SJSA1 (cell line): ENCODE measurements at places on chromosomes 2 and 18. TPM values are rescaled to one million over a fixed set of nuclear protein-coding genes. Genes with fewer than 3 reads are reported as not detected.

The CCBE1 gene
- 5.1 and 6.6 TPM in 2 replicates for total RNA-seq

The ADD2 gene
- not detected in 2 replicates for total RNA-seq

The FBXO15 gene
- total RNA-seq: 0.63 TPM in 1 of 2 replicates, not detected in the other

The SP140 gene
- 0.44 and 2.2 TPM in 2 replicates for total RNA-seq

The CYP27A1 gene
- total RNA-seq: 4.1 and 5.5 TPM in 2 replicates

The DCDC2C gene
- total RNA-seq: not detected in 2 replicates

DNA sequence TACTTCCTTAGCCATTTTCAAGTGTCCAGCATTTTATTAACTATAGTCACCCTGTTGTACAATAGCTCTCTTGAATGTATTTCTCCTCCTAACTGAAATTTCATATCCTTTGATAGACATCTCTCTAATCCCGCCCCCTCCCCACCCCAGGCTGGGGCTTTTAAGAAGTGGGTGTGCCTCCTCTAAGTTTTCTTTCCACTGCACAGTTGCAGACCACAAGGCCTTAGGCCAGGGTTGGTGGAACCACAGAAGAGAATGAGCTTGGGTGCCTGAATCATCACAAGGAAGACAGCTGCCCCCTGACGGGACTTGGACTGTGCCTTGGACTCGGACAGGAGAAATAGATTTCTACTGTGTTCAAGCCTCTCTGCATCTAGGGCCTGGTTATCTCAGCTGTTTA, 193.4 kb downstream of the HAUS1 start:
- H3K4me3 ChIP-seq: no peak overlapping the region
- no peaks in the 10 kb centered on the region for H3K27me3 ChIP-seq
- no peaks in the 10 kb centered on the region for H3K36me3 ChIP-seq
- H3K4me1 ChIP-seq: peaks cover 2% of the 10 kb centered on the region; the same call in 1 of the 2 replicates
- no peak for DNase-seq

DNA sequence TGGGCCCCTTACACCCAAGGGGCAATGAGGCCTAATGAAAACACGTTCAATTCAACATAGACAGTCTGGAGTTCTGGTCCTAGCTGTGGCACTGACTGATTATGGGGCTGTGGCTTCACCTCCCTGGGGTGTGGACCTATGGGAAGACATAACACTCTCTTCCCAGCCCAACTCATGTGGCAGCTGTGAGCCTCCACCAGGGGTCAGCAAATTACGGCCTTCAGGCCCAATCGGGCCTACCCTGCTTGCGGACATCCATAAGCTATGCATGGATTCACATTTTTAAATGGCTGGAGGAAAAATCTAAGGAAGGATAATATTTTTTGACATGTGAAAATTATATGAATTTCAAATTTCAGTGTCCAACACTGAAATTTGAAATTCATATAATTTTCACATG, 101.3 kb downstream of the LOXHD1 start:
- no peak for DNase-seq
- no peaks in the 10 kb centered on the region for H3K36me3 ChIP-seq
- no peak overlapping the region for H3K27ac ChIP-seq
- H3K27me3 ChIP-seq: no peaks in the 10 kb centered on the region; the same call in 1 of the 2 replicates

DNA sequence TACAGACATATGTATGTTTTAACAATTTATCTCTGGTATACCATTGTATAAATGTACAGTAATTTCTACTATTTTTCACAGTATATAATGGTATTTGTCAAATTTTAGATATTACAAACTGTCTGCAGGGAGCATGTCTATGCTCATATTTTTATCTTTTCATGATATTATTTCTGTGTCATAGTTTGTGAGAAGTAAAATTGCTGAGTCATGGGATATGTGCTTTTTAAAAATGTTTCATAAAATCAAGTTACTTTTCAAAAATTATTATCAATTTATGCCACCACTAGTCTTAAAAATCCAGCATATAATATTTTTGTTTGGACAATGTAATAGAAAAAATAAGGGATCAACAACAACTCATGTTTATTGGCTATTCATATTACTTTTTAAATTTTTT, 9.1 kb upstream of the ZNF804A start:
- H3K27ac ChIP-seq: no peak overlapping the region
- no peak for DNase-seq

GRCh38 chr18:52992041-52992440, 652.0 kb downstream of the DCC start:
- DNase-seq: no peak
- no peaks in the 10 kb centered on the region for H3K36me3 ChIP-seq
- no peak overlapping the region for H3K4me3 ChIP-seq
- no peak overlapping the region for H3K27ac ChIP-seq

- no peaks in the 10 kb centered on the region for H3K4me1 ChIP-seq
- no peak overlapping the region for H3K4me3 ChIP-seq
- DNase-seq: no peak
- H3K27me3 ChIP-seq: no peaks in the 10 kb centered on the region
- H3K27ac ChIP-seq: no peak overlapping the region
These were observed 48.6 kb downstream of the KLHL14 start for GRCh38 chr18:32724071-32724749.

DNA sequence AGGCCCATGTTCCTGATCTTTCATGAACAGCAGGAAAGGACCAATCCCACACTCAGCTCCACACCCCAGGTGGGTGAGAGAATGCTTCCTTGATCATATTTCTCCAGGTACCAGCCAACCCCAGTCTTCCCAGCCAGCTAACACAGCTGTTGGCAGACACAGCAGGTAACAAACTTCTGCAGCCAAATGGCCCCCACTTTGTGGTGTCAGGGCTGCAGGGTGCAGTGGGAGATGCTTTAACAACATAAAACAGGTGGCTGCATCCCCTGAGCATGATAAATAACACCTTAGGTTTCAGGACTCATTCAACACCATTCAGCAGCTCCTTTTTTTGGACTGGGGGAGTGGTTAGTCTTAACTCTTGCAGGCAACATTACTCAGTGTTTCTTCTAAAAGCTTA, 76.7 kb upstream of the ACAA2 start:
- H3K36me3 ChIP-seq: no peaks in the 10 kb centered on the region
- H3K27me3 ChIP-seq: no peaks in the 10 kb centered on the region
- no peak overlapping the region for H3K4me3 ChIP-seq
- no peak for DNase-seq
- H3K4me1 ChIP-seq: peaks cover 40% of the 10 kb centered on the region

- H3K27ac ChIP-seq: no peak overlapping the region
- H3K27me3 ChIP-seq: peaks cover 66% of the 10 kb centered on the region
- peak overlapping the region; percentile 50 for H3K4me3 ChIP-seq
- H3K4me1 ChIP-seq: peaks cover 11% of the 10 kb centered on the region
- no peaks in the 10 kb centered on the region for H3K36me3 ChIP-seq
These were observed 108.7 kb upstream of the KCTD1 start for GRCh38 chr18:26656944-26657536.

- H3K27ac ChIP-seq: no peak overlapping the region
- no peak overlapping the region for H3K4me3 ChIP-seq
- H3K27me3 ChIP-seq: no peaks in the 10 kb centered on the region
- DNase-seq: no peak
These were observed 17.7 kb downstream of the PHOSPHO2 start for GRCh38 chr2:169711751-169712509.

- peaks cover 12% of the 10 kb centered on the region for H3K4me1 ChIP-seq
- no peak overlapping the region for H3K4me3 ChIP-seq
- H3K36me3 ChIP-seq: no peaks in the 10 kb centered on the region
- H3K27me3 ChIP-seq: no peaks in the 10 kb centered on the region
These were observed 298.4 kb downstream of the EXOC6B start for GRCh38 chr2:72527424-72527823.

- H3K36me3 ChIP-seq: no peaks in the 10 kb centered on the region
- DNase-seq: no peak
- no peak overlapping the region for H3K4me3 ChIP-seq
- H3K4me1 ChIP-seq: no peaks in the 10 kb centered on the region
- 0 out of 2 replicates have a peak, but pooled peaks cover 3% of the 10 kb centered on the region for H3K27me3 ChIP-seq
These were observed 40.3 kb downstream of the DAPL1 start for GRCh38 chr2:158835431-158835830.
